Effector CD8-positive, alpha-beta T cell (primary cell): ENCODE measurements at places on chromosomes 12 and 14.

DNA sequence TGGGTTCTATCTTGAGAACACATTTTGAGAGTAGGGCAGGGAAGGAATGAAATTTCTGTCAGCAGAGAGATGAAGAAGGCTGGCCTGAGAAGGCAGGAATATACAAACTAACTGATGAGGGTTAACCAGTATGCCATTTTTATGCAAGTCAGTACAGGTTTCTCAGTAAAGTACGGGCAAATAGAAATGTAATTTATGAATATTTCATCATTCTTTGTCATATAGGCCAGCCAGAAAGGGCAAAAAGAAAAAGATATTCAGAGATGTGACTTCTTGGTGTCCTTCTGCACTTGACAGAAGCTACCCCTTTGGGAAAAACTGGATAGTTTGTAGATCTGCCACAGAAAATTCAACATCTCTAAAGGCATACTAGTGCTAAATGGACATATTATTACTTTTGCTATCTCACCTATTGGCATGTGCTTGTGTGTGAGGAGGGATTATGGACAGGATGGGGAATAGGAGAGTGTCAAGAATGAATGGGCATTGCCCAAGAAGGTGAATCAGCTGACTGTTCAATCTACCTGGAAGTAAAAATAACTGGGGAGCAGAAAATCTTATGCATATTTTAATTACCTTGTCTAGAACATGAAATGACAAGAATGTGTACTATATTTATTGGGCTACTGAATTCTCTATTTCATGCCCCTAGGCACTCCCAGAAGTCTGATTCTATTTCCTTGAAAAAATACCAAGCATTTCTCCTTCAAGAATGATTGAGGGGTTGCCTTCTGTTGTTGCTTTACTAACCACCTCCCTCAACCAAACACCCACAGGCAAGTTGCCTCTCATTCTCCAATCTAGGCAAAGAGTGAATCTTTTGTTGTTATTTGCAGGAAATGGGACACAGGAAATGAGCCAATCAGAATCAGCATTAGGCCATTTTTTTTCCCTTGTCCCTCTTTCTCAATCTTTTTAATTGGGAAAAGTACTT is 175.1 kb upstream of the SLC38A2 start:
- no peak for DNase-seq

DNA sequence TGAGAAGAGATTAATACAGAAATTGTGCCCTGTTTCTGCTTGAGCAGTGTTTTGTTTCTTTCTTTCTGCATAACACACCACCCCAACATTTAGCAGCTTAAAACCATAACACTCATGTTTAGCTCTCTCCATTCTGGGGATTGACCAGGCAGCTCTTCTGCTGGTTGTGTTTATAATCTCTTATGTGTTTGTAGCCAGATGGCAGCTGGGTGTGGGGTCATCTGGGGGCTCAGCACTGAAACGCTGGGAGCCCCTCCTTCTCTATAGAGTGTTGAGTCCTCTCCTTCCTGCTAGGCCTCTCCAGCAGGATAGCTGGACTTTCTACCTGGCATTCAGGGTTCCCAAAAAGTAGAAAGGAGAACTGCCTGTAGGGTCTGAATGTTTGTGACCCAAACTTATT is 270.6 kb downstream of the TTC8 start:
- no peak for DNase-seq

- no peak for DNase-seq
These were observed 696.9 kb upstream of the FBXO33 start for GRCh38 chr14:40129159-40129558.

- DNase-seq, result no peak
These were observed 798 bp downstream of the CCDC198 start for GRCh38 chr14:57492859-57493258.

GRCh38 chr14:92493024-92493423 is 20.6 kb upstream of the RIN3 start:
- DNase-seq, result no peak
